ENCODE measurements at places on chromosomes 7 and 10.

- DNase-seq, result no peak
Observed at GRCh38 chr10:10609379-10609955, 408.2 kb upstream of the CELF2 start.

- DNase-seq, result no peak
Observed at GRCh38 chr7:131012477-131013031, 278.5 kb upstream of the KLF14 start.

DNA sequence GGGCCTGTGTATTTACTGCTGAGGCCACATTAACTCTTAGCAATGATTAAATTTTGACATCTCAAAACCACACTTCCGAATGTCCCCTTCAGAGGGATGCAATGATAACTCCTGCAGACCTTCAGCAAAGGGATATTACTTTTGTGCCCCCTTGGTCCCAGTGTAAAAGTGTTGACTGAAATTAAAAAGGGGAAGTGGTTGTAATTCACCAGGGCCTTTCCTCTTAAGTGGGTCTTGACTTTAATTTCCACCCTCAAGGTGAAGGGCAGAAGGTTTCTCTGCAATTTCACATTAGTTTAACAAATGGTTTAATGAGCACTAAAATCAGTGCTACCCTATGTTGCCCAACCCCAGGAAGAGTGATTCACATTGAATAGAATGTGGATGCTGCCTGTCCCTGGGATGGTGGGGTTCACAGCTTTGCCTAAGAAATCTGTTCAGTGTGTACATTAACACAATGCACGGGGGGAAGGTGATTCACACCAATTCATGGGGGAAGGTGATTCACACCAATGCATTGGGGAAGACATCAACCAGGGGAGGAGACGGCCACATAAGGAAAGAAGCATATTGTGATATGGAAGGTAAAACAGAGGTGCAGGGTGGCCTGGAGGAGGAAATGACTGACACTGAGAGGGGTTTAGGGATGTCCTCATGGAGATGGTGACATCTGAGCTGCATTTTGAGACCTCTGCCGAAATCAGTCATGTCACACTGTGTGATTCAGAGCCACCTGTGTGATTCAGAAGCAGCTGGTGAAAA lies 19.4 kb upstream of the TNS3 start:
- DNase-seq, result no peak

DNA sequence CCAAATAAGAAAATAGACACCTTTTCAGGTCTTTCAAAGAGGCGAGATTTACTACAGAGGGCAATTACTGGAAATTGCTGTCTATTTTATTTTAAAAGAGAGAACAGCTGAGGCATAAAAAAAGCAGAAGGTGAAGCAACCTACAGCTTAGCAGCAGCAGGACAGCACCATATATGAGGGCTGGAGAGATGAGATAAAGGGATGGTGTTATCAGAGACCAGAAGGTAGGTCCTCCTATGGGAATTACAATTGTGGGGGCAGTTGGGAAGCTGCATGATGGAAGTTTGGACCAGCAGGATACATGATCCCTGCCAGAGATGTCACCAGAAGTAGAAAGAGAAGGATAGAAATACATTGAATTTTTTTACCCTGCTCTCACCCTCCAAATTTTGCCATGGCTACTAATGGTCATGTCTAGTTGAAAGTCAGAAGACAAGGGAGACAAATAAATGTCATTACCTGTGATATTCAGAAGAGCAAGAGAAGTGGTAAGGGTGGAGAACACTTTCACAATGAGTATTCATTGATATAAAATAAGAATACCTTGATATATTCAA lies 77.2 kb upstream of the CALCR start:
- DNase-seq, result no peak

DNA sequence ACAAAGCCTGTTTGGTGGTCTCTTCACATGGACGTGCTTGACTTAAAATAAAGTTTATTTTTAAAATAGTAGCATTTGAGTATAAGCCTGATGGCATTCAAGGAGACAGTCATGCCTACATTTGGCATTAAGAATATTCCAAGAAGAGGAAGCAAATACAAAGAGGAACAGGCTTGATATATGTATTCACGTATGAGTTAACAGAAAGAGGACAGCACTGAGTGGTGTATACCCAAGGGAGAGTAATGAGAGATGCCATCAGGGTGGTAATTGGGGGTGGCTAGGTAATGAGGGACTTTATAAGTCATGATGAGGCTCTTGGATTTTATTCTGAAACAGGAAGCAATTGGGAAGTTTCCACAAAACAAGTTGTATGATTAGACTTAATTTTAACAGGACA lies 363.3 kb downstream of the SEMA3D start:
- no peak for DNase-seq

DNA sequence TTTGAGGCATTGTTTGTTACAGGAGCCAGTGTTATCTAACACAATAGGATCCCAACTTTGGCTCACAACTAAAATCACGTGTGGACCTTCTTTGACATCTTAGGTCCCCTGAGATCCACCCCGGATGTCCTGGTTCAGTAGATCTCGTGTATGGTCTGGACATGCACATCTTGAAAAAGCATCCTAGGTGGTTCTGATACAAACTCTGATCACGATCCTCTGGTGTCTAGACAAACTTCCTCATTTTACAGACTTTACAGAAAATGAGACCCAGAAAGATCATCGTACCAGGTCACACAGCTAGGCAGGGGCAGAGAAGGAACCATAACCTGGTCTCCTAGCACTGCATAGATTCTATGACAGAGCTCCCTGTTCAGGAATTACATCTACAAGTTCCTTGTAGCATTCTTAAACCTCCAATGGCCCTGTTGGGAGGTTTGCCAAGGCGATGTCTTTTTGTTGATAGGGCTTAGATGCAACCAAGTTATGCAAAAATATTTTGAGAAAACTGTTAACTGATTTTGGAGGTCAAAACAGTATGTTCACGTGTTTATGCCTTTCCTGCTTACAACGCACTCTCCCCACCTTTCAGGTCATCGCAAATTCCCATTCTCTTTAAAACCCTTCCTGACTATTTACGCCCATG lies 30.8 kb upstream of the CHST15 start:
- DNase-seq, result no peak

DNA sequence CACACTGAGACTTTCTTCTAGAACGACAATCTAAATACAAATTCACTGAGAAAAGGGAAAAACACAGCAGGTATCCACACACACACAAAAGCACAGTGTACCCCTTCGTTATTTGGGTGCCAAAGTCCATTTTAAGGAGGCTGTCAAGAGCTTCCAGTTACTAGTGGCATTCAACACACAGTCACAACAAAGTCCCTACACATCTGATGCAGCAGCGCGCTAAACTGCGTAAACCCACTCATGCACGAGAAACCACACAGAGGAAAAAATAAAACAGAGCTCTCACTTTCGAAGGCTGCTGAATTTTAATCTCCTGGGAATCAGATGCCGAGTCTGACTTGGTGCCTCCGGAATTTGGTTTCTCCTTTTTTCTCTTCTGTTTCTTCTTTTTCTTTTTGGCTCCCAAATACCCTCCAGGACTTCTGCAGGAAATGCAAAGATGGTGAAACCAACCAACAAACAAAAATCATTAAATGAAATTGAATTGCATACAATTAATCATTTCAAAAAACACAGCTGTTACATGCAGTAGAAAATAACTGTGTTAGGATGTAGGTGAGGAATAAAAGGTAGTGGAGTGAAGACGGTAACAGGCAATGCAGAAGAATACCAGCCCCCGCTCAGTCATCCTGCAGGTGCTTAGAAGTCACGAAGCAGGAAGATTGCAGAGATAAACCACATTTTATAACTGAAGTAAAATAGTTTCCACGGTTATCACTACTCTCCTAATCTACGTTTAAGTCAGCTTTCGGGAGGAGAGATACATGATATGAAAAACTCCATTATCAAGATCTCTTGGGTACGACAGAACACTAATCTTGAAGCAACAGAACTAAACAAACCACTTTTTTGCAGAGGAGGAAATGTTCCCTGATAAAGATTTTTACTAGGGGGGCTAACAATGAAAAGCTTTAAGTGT lies 27.1 kb downstream of the NMT2 start:
- no peak for DNase-seq

DNA sequence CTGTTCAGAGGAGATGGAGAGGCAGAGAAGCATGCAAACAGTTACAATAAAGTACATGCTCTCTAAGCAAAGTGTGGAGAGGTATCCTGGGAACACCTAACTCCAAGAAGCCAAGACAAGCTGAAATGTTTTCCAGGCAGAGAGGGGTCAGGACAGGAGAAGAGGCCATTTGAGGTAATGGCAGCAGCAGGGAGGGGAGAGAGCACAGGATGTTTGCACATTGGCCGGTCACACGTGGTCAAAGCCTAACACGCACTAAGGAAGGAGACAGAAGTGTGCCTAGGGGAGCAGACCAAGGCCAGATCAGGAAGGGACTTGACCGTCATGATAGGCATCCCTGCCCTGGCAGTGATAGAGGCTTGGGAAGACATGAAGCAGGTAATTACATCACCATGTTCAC lies 101.5 kb downstream of the CTTNBP2 start:
- no peak for DNase-seq

DNA sequence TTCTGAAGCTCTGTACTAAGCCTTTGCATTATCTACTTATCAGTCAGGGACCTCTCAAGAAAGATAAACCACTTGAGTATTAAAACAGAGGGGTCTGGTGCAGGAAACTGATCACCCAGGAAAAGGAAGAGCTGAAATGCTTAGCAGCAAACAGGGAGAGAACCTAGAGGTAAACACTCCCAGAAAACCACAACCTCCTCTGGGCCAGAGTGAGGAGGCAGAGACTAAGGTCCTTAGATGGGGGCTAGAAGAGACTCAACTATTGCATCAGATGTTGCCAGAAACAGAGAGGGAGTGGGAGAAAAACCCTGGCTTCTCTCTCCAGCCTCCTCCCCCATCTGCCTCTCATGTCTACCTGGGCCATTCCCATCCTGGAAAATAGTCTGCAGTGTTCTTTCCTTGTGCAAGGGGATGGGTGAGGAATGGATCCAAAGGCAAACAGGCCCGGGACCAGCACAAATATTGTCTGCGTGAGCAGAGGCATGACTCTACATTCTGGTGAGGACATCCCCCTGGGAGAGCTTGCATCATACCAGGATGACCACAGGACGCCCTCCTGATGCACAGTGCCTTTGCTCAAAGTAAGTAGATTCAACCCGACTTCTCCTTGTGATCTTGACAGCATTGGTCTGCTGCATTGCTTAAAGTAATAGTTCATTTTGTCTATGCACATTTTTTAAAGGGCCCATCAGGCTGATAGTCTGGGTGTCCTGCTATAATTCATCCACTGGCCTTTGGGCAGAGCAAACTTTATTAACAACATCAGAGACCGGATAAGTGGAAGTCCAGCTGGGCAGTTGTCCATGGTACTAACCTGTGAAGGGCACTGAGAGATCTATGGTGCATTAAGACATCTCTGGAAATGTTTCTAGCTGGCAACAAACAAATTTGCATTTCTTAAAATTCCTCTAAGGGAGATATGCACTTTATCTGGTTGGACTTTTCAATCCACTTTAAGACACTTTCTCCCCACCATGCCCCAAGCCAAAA lies 22.4 kb upstream of the ODAD2 start:
- DNase-seq, result no peak

DNA sequence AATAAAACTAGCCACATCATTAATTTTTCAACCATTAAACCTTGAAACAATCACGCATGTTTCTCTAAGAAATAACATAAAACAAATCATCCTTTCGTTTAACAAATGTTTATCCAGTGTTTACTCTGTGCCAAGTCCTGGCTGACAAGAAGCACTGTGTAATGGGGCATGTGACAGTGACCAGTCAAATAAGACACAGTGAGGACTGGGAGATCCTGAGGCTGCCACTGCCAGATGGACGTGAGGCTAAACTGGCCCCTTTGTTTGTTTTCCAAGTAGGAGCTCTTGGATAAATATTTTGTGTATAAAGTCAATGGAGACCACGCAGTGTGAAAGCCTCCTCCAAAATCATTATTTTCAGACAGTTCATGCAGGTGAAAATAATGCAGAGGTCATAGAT lies 626.2 kb downstream of the SUGCT start:
- DNase-seq, result no peak

- DNase-seq, result no peak
Observed at GRCh38 chr10:63644418-63645142, 123.4 kb downstream of the REEP3 start.

DNA sequence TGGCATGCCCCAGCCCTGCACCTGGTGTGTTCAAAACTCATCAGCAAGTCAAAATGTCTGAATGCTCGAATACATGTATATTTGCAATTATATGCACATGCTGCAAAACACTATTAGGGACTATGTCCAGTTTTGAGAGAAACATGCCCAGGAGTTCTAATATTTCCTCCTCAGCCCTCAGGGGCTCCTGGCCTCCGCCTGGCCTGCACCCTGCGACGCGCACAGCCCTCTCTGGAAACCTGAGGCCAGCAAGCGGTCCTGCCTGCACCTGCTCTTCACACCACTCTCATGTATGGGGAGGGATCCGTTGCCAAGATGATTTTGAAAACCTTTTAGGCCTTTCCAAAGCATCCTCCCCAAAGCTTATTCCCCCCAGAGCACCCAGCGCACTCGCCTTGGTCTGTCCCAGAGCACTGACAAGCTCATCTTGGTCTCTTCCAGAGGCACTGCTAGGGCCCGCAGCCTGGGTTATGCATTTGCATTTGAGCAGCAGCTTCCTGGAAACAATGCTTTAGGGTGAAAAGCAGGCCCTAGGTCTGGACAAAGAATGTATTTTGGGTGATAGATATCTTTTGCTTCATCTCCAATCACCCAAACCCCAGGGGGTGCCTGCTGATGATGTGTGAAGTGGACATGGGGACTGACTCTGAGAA lies 22.6 kb upstream of the CNPY1 start:
- no peak for DNase-seq

DNA sequence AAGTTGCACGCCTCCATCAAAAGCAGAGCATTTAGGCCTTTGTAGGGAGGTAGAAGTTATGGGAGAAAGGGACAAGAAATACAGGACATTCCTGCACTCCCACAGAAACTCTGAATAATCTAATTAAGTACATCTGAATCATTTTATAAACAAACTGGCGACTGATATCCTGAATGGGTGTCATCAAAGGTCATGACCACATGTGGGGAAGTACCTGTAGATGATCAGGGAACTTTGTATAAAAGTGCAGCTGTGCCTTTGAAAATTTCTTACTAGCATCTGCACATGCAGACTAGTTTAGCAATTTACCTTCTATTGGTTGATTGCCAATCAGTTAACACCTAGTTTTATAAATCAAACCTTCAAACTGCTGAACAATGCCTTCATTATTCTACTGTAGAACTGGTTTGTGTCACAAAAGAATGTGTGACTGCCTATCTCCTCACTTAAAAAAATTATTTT lies 17.1 kb downstream of the STEAP4 start:
- no peak for DNase-seq
